T-helper 2 cell treated with Interferon-gamma antibody and Interleukin-4, amounts not matched to agents 5 μg/mL and 100 μg/mL, for 36 hours (primary cell): ENCODE measurements at places on chromosomes 5 and 9.

DNA sequence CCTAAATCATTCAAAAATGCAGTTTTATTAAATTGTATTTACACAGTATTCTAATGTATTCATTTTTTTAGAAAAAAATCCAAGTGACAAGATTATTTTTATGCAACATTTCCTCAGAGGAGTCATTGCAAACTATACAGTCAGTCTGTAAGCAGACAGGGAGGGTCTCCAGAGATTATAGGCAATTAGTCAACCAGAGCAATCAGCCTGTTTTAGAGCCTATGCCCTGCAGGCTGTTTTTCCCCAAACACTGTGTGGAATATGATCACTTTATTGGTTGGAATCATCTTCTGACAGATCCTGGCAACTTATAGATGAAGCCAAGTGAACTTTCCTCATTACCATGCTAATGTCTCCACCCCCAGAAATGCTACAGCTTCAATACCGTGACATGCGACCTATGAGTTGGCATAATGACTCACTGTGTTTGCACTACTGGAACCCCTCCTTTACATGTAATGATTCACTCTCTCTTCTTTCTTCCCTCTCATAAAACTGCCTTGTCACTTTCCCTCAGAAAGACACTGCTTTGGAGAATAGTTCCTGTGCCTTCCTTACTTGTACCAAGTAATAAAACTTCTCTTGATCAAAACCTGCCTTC is 577.7 kb upstream of the FTMT start:
- DNase-seq, result no peak

DNA sequence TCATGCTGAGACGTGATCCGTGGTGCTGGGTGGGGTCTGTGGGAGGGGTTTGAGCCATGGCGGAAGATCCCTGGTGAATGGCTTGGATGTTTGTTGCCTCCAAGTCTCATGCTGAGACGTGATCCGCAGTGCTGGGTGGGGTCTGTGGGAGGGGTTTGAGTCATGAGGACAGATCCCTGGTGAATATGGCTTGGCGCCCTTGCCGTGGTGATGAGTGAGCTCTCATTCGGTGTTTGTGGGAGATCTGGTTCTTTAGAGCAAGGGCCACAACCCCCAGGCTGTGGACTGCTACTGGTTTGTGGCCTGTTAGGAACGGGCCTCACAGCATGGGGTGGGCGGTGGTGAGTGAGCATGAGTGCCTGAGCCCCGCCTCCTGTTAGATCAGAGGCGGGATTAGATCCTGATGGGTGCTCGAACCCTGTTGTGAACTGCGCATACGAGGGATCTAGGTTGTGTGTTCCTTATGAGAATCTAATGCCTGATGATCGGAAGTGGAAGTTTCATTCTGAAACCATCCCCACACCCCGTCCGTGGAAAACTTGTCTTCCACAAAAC is 31.2 kb downstream of the NKD2 start:
- DNase-seq, result no peak

- DNase-seq, result no peak
Observed at GRCh38 chr9:134570711-134571325, 70.8 kb upstream of the COL5A1 start.

DNA sequence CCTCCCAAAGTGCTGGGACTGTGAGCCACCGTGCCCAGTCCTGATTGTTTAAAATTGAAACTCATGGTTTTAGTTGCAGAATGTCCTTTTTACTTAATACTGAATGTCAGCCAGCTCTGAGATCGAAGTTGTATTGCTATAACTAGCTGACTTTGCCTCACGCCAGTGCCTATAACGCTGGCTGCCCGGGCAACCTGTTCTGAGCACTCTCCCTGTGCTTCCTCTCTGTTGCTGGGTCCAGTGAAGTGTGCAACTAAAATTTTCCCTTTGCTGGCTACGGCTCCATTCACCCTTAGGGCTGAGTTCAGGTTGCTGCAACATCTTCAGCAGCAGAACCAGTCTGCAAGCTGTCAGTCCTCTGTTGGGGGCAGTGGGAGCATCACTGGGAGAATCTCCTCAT is 65.9 kb downstream of the GLDC start:
- DNase-seq, result no peak

DNA sequence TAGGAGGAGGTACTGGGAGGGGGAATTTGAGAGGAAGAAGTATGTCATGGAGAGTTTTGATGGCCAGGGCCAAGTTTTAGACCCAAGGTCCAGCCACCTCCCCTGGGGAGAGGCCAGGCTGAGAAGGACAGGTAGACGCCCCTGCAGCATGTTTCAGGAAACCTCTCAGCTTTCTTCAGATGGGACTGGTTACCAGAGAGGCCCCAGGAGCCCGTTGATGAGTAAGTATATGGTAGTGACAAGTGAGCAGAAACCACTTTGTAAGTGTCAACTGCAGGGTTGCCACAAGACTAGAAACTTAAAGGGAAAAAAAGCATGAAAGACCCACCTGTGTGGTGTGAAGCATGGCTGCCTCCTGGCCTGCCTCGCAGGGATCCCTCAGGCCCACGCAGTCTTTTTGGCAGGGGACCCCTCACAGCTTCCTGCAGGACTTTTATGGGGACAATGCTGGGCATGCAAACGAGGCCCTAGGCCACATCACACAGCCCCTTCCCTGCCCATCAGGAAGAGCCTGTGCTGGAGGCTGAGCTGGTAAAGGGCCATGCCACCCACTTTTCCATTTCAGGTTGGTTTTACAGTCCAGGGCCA is 255.9 kb downstream of the FSTL4 start:
- DNase-seq, result no peak

DNA sequence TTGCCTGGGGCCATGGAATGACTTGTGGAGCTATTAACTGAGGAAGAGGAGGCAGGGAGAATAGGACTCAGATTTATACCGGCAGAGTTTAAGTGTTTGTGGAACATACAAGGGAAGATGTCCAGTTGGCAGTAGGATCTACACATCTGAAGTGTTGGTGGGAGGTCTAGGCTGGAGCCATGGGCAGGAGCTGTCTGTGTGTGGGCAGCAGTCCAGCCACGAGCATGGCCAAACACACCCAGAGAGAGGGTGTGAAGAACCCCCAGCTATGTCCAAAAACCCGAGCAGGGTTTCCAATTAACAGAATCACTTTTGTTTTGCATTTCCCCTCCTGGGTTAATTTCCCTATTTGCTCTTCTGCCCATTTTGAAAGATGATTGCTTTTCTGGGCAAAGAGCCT is 393.7 kb downstream of the CDK5RAP2 start:
- no peak for DNase-seq

DNA sequence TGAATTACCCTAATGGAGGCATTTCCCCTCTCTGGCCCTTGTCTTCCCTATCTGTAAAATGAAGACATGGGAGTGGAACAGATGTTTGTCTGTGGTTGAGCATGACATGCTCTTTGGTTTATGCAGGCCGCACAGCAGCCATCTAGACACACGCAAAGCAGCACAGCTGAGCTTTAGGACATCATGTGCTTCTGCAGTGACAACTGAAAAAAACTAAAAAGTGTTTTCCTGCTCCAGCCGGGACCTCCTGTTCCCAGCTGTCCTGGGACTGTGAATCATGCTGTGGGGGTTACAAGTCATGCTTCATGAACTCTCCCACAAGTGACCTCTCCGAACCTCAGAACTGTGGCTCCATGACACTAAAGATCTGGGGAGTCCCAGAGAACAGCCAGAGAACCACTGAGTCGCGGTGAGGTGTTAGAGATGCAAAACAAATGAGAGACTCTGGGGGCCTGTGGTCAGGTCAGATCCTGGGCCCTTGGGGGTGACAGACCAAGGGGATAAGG is 1.7 kb downstream of the SMIM3 start:
- peak; percentile 58 for DNase-seq

- DNase-seq, result peak; percentile 86
Observed at GRCh38 chr5:75668977-75669689, 48.1 kb downstream of the POC5 start.

- no peak for DNase-seq
Observed at GRCh38 chr5:77133061-77133758, 46.1 kb upstream of the ZBED3 start.

DNA sequence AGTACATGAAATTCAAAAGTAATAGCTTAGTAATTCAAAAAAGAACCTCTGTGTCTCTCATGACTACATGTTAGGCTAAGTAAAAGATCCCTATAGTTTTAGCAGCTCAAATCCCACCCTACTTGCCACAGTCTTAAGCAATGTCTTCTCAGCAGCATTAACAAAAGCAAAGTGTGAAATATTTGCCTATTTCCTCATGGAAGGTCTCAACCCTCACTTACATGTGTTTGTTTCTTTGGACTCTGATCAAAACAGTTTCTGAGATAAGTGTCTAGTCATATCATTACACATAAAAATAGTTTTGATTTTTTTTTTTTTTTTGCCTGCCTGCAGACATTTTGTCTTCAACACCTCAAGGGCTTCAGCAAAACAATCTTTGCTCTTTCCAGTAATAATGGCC is 310.5 kb downstream of the CETN3 start:
- DNase-seq, result no peak

GRCh38 chr5:134738963-134739661 is 764 bp downstream of the CAMLG start:
- peak; percentile 39 for DNase-seq

DNA sequence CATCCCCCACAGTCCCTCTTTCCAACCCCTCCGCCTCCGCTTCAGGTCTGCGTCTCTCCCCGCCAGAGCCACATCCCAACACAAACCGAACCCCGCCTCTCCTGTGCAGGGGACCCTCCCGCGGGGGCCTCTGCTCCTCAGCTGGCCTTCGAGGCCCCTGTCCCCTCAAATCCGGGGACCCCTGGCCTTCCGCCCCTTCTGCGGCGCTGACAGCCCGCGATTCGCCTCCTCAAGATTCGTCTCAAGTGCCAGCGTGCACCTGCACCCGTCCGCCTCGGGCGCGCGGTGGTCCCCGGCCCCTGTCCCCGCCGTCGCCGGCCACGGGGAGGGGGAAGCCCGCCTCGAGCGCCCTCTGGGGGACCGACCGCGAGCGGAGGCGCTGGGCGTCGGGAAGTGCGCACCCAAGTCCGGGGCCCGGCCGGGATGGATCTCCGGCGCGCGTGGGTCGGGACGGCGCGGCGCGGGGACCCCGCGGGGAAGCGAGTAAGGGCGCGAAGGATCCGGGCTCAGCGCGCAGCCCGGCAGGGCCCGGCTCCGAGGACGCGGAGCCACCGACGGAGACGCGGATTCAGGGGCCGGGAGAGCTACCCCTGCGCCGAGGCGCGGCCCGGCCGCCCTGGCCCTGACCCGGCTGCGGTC is 623 bp downstream of the FLT4 start:
- no peak for DNase-seq

DNA sequence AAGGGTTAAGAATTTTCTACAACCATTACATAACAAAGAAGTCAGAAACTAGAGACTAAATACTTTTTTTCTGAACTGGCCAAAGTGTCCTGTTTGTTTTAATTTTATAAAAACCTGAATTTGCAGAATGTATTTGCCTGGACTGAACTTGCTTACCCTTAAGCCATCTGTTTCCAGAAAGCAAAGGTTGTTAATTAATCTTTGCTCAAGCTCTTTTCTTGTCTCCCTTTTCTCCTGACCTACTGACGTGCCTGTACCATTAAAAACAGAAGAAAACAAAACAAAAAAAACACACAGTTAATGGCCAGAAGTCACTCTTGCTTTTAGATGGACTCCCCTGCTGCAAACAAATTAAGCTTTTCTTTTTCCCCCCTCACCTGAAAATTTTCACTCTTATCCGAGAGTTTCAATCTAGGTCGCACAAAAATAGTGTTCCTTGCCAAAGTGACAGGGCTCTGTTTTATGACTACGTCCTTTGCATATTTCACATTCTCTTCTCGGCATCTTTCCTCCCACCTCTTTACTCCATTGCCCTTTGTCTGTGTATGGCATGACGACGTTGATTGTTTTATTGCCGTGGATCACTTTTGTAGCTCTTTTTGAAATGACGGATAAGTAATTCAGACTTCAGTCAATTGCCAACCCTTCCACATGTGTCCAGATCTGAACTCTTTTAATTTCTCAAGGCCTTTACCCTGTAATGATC is 333.8 kb upstream of the GRIN3A start:
- no peak for DNase-seq

- DNase-seq, result no peak
Observed at GRCh38 chr5:158020555-158021418, 161.8 kb upstream of the CLINT1 start.

- DNase-seq, result no peak
Observed at GRCh38 chr5:59525957-59526356, 367.6 kb downstream of the PDE4D start.

DNA sequence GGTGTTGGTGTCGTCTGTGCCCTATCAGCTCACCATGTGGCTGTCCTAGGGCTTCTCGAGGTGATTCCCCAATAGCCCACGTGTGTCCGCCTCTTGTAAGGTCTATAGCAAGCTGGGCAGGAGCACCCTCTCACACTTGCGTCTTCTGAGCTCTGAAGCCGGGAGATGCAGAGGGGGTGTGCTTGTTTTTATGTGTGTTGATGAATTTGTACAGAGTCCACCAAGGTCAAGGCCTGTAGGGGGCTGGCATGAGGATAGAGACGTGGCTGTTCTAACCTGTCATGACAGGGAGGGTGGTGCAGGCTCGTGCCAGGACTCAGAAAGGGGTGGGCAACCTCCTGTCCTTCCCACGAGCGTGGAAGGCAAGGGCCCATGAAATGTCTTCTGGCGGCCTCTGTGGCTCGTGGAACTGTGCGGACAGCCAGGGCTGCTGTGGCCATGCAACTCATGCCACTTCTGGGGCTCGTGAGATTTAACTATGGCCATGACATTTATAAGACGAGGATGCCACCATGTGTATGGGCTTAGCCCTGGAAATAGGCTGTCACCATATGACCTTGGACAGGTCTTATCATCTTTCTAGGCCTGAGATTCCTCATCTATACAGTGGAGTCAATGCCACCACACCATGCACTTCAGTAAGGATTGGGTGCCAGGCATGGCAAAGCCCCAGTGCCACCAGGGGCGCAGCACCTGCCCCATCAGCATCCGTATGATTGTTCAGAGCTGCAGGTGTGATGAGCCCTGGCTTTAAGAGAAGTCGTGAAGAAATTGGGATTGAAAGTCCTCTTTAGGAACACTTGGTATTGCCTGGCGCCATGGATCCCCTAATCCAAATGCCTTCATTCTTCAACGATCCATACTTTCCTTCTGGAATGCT is 2.3 kb upstream of the OLFM1 start:
- DNase-seq, result no peak

DNA sequence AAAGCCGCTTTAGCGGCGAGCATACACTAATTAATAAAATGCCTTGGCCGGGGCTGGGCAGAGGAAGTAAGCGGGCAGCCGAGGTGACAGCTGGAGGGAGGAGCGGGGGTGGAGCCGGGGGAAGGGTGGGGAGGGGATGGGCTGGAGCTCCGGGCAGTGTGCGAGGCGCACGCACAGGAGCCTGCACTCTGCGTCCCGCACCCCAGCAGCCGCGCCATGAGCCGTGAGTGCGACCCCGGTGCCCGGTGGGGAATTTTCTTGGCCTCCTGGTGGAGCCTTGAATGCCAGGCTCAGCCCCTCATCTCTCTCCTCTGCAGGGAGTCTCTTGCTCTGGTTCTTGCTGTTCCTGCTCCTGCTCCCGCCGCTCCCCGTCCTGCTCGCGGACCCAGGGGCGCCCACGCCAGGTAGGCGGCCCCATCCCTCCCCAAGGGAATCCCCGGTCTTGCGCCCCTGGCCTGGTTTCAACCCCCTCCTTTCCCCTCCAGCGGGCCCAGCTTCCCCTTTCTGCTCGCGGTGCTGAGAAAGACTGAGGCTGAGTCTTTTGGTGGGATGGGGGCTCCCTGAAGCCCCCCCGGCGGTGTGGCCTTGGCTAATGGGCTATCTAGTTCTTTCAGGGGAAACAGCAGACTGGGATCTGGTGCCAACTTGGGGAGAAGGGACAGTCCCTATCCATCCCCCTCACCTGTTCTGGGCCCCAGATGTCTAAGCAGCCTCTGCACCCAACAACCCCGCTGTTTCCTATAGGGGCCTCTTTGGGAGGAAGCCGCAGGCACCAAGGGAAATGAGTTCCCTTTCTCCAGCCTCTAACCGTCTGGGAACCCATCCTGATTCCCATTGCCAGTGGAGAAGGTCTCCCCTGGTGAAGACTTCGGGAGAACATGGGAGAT is at the start of gene PTGS1:
Gene PTGS1, plus strand, starts transcription at position 156 of the 887 bp plus-strand sequence. Its CDS starts 61 bp downstream, at position 217.
- peak; percentile 6 for DNase-seq

- no peak for DNase-seq
Observed at GRCh38 chr9:123551734-123552133, 195.7 kb downstream of the CRB2 start.
